Naive thymus-derived CD4-positive, alpha-beta T cell (primary cell): ENCODE measurements at places on chromosomes 7 and 10. TPM values are rescaled to one million over a fixed set of nuclear protein-coding genes. Genes with fewer than 3 reads are reported as not detected.

DNA sequence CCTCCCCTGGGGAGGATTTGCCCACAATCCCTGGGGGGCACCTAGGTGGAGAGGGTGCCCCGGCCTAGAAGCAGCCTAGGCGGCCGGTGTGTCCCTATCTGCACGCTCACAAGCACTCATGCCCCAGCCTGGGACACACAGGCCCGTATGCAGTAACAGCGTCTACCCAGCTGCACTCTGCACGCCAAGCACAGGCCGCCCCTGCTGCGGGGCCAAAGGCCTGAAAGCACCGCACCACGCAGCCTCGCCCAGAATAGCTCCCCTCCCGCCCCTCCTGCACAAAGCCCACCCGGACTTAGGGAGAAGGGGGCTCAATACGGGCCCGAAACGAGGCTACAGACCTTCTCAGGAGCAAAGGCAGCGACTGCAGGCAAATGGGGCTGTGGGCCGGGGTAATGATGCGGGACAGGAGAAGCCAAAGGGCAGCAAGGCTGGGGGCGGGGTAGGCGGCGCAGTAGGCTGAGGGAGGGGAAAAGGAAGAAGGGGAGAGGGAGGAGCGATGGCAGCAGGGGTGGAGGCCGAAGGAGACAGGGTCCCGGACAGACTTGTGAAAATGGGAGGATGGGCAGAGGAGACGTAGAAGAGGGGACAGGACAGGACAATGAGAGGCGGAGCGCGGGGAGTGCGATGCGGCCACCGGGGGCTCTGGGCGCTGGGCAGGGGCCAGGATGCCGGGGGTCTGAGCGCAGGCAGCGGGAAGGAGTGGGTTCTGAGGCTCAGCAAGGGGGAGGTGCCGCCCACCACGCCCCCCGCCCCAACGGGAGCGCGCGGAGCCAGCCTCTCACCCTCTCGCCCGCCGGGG, 544 bp downstream of the GPRIN2 start:
- H3K4me3 ChIP-seq: no peak overlapping the region
- peak; percentile 7 for DNase-seq
- no peak overlapping the region for H3K27ac ChIP-seq
- H3K36me3 ChIP-seq: no peaks in the 10 kb centered on the region

Gene SRGN
- 262 TPM for total RNA-seq

Gene CPA2
- total RNA-seq: not detected

DNA sequence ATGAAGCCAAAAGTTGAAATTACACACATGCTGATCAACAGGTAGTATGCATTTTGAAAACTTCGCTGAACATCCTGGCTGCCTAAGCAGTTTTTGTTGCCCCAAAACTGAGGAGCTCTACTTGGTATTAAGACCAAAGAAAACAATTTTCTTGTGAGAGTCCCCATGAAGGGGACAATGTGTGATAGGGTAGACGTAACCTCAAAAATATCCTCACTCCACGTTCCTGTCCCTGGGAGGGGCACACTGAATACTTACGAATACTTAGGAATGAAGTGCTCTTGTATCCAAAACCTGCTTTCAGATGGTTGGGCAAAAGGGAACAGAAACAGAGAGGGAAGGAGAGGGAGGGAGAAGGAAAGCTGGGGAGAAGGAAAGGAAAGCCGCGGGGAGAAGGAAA, 24.7 kb downstream of the CCDC6 start:
- H3K36me3 ChIP-seq: no peaks in the 10 kb centered on the region
- H3K27ac ChIP-seq: no peak overlapping the region
- H3K27me3 ChIP-seq: no peaks in the 10 kb centered on the region
- H3K4me1 ChIP-seq: peaks cover 45% of the 10 kb centered on the region
- no peak overlapping the region for H3K4me3 ChIP-seq

DNA sequence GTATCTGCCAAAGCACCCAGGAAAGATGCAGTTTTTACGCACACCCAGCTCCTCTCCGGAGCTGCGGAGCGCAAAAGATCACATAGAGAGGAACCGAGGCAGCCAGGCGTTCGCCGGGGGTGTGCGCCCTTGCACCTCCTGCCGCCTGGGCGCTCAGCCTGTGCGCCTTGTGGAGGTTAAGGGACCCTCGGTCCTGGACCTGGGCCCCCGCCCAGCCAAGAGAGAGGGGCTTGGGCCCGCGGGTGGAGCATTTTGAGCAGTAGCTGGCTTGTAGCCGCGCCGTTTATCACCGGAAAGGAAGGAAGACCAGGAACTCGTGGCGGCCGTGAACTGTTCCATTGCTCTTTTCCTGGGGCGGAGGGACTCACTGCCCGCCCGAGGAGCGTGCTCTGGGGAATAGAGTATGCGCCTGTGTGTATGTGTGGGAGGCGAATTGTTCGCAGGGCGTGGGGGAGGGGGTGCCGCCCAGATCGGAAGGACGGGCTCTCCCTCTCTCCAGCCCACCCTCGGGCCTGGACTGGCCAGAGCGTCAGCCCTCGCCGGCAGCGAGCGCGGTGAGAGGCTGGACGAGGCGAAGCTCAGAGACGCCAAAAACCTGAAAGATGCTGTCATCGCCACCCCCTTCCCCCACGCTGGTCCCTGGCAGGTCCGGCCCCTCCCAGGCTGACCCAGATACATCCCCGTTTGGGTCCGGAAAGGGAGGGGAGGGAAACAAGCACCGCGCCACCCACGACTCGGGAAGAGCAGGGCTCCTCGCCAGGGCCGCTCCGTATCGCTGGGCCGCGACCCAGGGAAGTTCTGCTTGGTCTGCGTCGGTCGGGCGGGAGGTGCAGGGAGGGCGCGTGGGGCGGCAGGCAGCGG, 1.2 kb upstream of the WNT2 start:
- no peak overlapping the region for H3K4me3 ChIP-seq
- no peaks in the 10 kb centered on the region for H3K4me1 ChIP-seq
- DNase-seq: no peak
- H3K36me3 ChIP-seq: no peaks in the 10 kb centered on the region
- H3K27me3 ChIP-seq: peaks cover 3% of the 10 kb centered on the region
- H3K27ac ChIP-seq: no peak overlapping the region
